NCI-H1436 (cell line): ENCODE measurements at places on chromosomes 3 and 15.

DNA sequence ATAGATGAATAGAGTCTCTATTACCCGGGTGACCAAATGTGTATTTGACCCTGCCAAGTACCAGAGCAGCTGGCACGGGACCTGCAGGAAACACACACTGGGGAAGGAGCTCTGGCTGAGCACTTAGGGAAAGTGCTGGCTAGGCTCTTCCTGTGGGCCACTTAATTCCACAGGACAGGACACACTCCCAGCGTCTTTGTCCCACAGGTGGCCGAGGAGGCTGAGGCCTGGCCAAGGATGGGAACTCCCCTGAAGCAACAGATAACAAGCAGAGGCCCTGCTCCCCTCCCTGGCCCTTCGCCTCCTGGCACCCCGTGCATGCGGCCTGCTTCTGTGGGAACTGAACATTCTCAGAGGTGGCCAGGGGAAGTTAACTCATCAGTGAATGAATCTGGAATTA lies 180.8 kb downstream of the ATP10A start:
- DNase-seq: no peak

- no peak for DNase-seq
These were observed 182.3 kb upstream of the BCL6 start for GRCh38 chr3:187927565-187927964.

DNA sequence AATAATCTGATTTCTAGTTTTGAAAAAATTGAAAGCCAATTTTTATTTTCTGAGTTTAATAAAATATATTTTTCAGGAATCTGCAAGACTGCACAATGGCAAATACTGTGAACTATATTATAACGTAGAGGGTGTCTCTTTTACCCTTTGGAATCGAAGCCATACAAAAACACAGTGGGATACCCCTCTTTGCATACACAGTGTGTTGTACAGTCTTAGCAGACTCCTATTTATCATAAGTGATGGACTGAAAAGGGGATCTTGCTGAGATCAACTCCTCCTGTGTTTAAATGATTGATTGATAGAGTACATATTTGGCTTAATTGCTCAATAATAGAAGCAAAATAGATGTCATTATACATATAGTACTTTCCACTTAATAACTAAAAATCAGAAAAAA lies 981.2 kb downstream of the NSUN3 start:
- DNase-seq: no peak

GRCh38 chr3:36696799-36697198 lies 67.6 kb downstream of the DCLK3 start:
- no peak for DNase-seq

DNA sequence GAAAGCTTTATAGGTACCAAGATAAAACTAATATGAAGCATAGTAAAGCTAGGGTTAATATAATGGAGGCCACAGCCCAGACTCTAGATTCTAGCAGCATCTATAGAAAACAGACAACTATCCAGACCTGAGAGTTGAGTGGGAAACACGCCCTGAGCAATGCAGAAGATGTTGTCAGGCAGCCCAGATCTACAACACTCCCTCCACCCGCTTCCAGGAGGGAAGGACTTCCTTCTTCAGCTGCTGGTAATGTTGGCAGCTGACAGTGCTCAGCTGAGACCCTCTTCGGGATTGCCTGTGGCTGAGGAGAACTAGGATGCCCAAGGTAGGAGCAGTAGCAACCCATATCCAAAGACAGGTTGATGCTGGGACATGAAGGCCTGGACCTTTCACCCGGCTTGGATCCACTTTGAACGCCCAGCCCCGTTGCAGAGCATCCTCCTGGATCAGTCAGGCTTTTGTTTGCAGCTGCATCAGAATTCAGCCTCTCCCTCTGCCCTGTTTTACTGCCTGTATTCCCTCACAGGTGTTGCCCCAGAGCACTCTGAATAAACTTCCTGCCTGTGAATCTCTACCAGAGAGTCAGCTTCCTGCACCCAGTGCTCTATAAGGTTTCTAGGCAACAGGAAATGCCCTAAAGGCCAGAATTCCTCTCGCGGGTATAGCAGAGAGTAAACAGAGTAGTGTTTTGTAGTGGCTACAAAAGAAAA lies 174.7 kb upstream of the IL12A start:
- no peak for DNase-seq

DNA sequence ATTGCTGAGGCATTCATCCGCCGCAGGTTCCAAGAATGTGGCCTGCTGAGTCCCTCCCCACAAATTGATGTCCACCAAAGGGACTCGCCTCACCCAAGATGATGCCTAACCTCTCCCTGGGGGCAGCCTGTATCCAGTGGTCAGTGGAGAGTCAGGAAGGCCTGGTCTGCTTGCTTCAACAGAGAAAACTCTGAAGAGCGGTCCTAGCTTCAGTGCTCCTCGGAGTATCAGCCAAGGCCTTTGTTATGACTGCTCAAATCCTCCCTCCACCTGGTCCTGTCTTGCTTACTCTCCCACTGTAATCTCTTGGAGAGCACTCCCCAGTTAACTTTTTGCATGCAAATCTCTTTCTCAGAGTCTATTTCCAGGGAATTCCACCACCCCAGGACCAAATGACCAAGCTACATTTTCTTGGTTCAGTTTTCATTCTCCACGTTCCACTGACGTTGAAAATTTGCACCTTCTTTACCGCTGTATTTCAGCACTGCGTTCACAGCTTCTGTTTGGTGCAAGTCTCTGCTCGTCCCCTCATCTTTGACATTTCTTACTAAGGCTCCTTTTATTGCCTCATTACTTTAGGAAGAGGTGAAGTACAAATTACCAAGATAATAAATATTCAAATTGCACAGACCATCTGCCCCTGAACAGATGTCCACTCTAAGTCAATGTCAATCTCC lies 22.3 kb downstream of the CMTM7 start:
- DNase-seq: no peak

- no peak for DNase-seq
These were observed 515.0 kb downstream of the FGF12 start for GRCh38 chr3:192212335-192212734.

DNA sequence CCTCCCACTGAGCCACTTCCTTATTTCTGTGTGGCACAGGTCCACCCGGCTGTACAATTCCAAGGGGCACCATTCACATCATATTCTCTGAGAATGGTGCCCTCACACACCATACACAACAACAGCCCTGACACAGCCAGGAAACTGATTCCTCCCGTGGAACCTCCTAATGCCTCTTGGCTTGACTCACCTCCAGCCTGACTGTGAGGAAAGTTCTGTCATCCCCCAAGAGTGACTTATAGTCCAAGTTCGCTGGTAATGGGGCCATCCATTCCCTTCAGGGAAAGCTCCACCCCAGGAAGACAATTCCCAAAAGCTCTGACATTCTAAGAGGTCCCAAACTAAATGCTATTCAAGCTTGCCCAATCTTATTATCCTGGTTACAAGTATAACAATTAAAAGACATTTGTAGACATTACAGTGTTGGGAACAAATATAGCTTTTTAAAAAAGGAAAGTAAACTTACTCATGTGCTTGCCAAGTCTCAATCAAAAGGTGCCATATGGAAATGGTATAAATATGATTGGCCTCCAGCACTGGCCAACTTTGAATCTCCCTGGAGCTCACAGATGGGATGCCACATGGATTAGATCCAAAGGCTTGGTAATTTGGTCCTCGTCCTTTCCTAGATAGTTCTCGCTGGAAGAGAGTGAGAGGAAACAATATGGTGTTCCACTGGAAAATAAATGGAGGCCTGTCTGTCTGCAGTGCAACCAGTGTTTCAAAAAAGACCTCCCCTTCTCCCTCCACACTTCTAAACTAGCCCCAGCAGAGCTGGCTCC lies 56.3 kb upstream of the PSMD6 start:
- no peak for DNase-seq

DNA sequence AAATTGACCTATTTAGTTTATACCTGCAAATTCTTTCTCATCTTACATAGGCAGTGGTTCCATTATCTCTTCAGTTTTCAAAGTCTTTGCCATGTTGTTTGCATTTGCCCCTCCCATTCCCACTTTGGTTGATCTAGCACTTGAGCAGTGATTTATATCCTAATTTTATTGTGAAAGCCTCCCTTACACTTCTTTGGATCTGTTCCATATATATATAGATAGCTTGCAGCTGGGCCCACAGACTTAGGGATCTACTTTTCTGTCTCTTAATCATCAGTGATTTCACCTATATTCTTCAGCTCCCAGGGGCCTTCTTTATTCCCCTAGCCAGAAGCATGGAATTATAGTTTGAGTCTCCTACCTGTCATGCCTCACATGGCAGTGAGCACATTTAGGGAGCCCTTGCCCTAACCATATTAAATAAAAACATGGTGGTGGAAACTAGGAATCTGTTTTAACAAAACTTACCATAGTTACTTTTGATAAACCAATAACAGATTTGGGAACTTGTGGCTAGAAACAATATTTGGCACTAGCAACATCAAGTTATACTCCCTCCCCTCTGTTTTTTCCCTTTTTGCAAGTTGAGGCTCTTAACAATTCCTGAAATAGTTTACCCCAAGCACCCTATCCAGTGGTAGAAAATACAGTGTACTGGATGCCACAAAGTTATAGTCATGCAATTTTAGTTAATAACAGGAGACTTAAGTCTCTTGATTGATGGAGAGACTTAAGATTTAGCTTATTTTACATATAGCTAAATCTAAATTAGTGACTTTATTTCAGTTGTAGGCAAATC lies 41.7 kb downstream of the ARIH1 start:
- peak; percentile 15 for DNase-seq

DNA sequence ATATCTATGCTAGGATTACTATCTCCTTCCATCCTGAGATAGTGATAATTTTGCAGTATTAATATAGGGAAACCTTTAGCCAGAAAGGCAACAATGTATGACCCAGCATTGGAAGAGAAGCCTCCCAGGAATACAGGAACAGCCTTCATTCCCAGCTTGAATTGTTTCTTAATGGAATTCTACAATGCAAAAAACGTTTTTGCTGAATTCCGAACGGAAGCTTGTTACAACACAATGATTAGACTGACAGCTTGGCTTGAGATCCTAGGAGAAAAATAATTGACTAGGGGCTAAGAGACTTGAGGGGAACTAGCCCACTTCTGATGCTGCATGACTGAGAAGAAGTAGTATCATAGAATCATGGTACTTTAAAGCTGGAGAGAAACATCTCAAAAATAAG lies 140.2 kb downstream of the RSL24D1 start:
- DNase-seq: no peak

GRCh38 chr3:164040991-164041390 lies 1037.3 kb downstream of the SI start:
- DNase-seq: no peak

- peak; percentile 27 for DNase-seq
These were observed 63.2 kb downstream of the MEIS2 start for GRCh38 chr15:37037071-37037655.

GRCh38 chr3:120145542-120146285 lies 51.5 kb upstream of the GSK3B start:
- no peak for DNase-seq

- no peak for DNase-seq
These were observed 416.5 kb downstream of the TBL1XR1 start for GRCh38 chr3:176780766-176781165.

- no peak for DNase-seq
These were observed 6.5 kb downstream of the CHD2 start for GRCh38 chr15:92906563-92907081.

- no peak for DNase-seq
These were observed 18.0 kb upstream of the SLTM start for GRCh38 chr15:58951388-58952007.

GRCh38 chr15:63933522-63933921 lies 99.8 kb upstream of the HERC1 start:
- DNase-seq: no peak

- DNase-seq: no peak
These were observed 8.6 kb upstream of the IL20RB start for GRCh38 chr3:136949146-136949545.

GRCh38 chr15:75577401-75578172 lies 1.5 kb downstream of the PTPN9 start:
- DNase-seq: no peak

- DNase-seq: no peak
These were observed 35.4 kb upstream of the SFMBT1 start for GRCh38 chr3:53081318-53081717.

GRCh38 chr3:81339040-81339845 lies 422.2 kb downstream of the GBE1 start:
- DNase-seq: no peak

DNA sequence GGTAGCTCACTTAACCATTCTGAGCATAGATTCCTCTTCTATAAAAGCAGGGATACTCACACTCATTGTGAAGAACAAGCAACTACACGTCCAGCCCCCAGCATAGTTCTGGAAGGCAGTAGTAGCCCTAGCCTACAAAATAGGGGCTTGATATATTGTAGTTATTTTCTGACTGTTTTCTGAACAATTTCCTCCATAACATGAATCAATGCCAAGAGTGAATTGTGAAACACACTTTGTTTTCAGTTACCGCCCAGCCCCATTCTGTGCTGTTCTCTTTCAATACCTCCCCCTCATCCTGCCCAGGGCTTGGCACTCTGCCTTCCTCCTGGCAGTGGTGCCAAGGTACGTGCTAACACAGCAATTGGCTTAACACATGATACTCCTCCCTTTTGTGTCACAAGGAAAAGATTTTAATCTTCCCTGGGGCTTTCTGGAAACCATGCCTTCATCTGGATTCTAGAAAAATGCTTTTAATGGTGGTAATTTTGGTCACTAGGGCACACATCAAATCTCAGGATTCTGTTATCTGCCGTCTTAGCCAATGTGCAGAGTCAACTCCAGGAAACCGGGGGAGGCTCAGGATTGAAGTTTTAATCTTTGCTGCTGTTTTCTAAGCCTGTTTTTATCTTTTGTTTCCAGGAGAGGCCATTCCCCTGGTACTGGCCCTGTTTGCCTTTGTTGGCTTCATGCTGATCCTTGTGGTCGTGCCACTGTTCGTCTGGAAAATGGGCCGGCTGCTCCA lies 37.2 kb downstream of the IL20RB start:
- peak; percentile 4 for DNase-seq

- no peak for DNase-seq
These were observed 12.0 kb downstream of the NFKBIZ start for GRCh38 chr3:101861212-101861788.

- no peak for DNase-seq
These were observed 42.9 kb downstream of the IDH2 start for GRCh38 chr15:90059208-90059985.

DNA sequence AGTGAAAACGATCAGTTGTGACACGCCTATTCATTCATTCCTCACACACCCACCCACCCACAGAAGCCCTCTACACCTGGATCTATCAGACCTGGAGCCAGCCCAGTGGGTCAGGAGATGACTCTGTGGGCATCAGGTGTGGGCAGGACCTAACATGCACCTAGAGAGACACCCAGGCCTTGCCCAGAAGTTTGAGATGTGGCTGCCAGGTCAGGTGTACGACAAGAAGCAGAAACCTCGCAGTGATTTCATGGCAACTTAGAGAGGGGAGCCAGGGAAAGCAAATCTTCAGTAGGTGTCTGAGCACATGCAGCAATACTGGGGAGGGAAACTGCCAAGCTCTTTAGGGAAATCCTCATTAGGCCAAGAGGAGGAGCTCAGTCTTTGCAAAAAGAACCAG lies 264.7 kb upstream of the ROPN1 start:
- DNase-seq: no peak

- DNase-seq: no peak
These were observed 29.9 kb downstream of the CDAN1 start for GRCh38 chr15:42707068-42707467.

GRCh38 chr3:45599984-45600650 lies 5.6 kb downstream of the LIMD1 start:
- no peak for DNase-seq
